ENCODE measurements at places on chromosomes 13 and 19. TPM values are rescaled to one million over a fixed set of nuclear protein-coding genes. Genes with fewer than 3 reads are reported as not detected.

The TEAD2 gene
- total RNA-seq: not detected

The CNFN gene
- not detected for total RNA-seq

The ZNF570 gene
- 7.3 TPM for total RNA-seq

The ARRDC5 gene
- 1.8 TPM for total RNA-seq

The ZNF836 gene
- total RNA-seq: 21.7 TPM

The SMIM44 gene
- not detected for total RNA-seq

The CATSPERD gene
- not detected for total RNA-seq

The ZNF234 gene
- 12.1 TPM for total RNA-seq

The KLC3 gene
- not detected for total RNA-seq

The ARHGEF7 gene
- total RNA-seq: 72.2 TPM

The POLR1D gene
- total RNA-seq: 169 TPM

The TPTE2 gene
- total RNA-seq: 0.17 TPM

The ZNF613 gene
- 6.5 TPM for total RNA-seq

The ELAVL3 gene
- total RNA-seq: 0.50 TPM

The THAP8 gene
- 6.1 TPM for total RNA-seq

The MAG gene
- total RNA-seq: not detected

The ZIK1 gene
- total RNA-seq: 8.4 TPM

The ZNF708 gene
- total RNA-seq: 22.5 TPM

The ELANE gene
- total RNA-seq: not detected

The DLEU7 gene
- not detected for total RNA-seq

The KLK4 gene
- not detected for total RNA-seq
